ENCODE measurements at places on chromosomes 2 and 18. TPM values are rescaled to one million over a fixed set of nuclear protein-coding genes. Genes with fewer than 3 reads are reported as not detected.

The ALPG gene
- not detected for total RNA-seq

GRCh38 chr2:201058914-201059313, 12.6 kb downstream of the HYCC2 start:
- no peak for DNase-seq

The SH3BP4 gene
- 122 TPM for total RNA-seq

GRCh38 chr2:3661149-3661660, 3.2 kb downstream of the ALLC start:
- DNase-seq = peak; percentile 2

The FNDC4 gene
- 7.3 TPM for total RNA-seq

The KCNIP3 gene
- 0.83 TPM for total RNA-seq

- DNase-seq = no peak
These were observed 4.8 kb upstream of the ATP6V1C2 start for GRCh38 chr2:10716581-10716980.

The CCBE1 gene
- 93.9 TPM for total RNA-seq

The PTPRN gene
- total RNA-seq = 5.2 TPM

The CCDC121 gene
- total RNA-seq = 2.2 TPM

DNA sequence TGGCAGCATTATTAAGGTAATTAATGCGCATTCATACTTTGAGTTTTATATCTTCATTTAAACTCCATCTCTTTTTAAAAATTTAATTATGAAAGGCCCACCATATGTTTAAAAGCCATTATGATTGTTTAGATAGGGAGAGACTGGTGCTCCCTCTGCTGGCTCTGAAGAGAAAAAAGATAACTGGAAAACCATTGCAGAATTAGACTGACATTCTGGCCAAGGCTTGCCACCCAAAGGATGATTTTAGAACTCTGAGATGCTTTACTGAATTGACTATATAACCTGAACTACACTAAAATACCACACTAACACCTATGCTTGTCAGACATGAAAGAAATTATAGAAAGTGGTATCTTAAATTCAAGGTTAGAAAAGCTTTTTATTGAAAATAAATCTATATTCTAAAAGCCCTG, 127.6 kb upstream of the SPOPL start:
- peak; percentile 52 for DNase-seq

DNA sequence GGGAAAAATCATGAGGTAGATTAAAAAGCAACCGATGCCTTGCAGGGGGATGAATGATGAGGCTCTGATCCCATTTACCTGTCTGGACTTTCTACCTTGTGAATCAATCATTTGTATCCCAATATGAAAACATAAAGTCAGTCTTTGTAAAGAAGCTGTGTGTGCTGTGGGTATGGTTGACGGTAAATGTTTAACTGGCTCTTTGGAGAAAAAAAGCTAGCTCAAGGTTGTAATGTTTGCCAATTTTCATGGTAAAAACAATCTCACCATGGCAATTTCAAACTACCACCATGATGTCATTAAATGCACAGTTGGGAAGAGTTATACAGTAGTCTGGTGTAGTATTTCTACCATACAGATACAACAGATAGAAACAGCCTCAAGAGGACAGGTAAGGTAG, 14.6 kb downstream of the TTR start:
- no peak for DNase-seq

The FSIP2 gene
- under 0.01 TPM for total RNA-seq

The VWA3B gene
- total RNA-seq = not detected

The MRO gene
- total RNA-seq = not detected

GRCh38 chr2:207766697-207767460, 2.8 kb downstream of the FZD5 start:
- DNase-seq = no peak

DNA sequence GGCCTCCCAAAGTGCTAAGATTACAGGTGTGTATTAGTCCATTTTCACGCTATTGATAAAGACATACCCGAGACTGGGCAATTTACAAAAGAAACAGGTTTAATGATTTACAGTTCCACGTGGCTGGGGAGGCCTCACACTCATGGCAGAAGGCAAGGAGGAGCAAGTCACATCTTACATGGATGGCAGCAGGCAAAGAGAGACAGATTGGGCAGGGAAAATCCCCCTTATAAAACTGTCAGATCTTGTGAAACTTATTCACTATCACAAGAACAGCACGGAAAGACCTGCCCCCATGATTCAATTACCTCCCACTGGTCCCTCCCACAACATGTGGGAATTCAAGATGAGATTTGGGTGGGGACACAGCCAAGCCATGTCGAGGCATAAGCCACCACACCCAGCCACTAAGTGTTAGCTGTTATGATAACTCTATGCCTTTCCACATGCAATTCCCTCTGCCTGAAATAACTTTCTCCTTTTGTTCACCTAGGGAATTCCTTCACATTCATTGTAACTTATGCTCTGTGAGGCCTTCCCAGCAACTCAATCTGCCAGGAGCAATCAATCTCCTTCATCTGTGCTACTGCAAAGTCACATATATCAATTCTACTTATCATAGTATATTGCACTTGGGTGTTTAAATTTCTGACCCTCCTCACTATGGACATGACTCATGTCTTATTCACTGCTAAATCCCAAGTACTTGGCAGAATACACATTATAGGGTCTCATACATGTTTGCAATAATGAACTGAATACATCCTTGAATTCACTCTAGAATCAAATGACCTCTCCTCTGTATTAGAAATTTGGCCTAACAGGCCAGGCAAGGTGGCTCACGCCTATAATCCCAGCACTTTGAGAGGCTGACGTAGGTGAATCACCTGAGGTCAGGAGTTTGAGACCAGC, 7.4 kb downstream of the MCEE start:
- peak; percentile 46 for DNase-seq

The HES6 gene
- total RNA-seq = 1.3 TPM

The FZD7 gene
- total RNA-seq = 62.4 TPM

The DSC1 gene
- total RNA-seq = not detected

DNA sequence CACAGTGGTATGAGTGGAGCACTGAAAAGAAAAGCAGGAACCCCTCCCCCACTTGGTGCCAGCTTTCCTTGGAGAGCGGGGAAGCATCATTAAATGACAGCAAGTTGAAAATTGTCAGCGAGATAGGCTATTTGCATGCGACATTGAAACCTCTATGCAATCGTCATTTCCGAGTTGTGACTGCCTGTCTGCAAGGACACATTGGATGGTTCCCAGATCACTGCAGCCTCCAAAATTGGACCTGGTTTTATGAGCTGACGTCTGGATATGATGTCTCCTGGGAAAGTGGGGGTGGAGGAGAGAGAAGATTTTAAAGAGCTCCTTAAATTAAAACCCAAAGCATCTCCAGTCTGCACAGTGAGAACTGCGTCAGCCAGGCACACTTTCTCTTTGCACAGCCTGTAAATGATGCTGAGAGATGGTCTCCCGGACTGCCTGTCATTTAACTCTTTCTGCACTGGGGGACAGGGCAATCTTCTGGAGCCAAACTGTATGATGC, 57.8 kb upstream of the KIF5C start:
- DNase-seq = no peak

- no peak for DNase-seq
These were observed 103.3 kb downstream of the TMEFF2 start for GRCh38 chr2:192091476-192091875.

The OBSL1 gene
- total RNA-seq = 21.4 TPM

- DNase-seq = no peak
These were observed 532.5 kb upstream of the SLC39A10 start for GRCh38 chr2:195124391-195125079.

The ZEB2 gene
- total RNA-seq = 50.9 TPM

The SAG gene
- not detected for total RNA-seq

GRCh38 chr2:122191331-122191730, 435.9 kb downstream of the TSN start:
- DNase-seq = no peak

DNA sequence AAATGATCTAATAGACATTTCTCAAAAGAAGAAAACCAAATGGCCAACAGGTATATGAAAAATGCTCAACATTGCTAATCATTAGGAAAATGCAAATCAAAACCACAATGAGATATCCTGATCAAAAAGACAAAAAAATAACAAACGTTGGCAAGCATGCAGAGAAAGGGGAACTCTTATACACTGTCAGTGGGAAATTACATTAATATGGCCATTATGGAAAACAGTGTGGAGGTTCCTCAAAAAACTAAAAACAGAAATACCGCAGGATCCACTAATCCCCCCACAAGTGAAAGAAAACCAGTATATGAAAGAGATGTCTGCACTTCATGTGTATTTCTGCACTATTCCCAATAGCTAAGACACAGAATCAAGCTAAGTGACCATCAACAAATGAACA, 57.7 kb upstream of the CTIF start:
- no peak for DNase-seq

The DNAH7 gene
- total RNA-seq = 0.36 TPM

GRCh38 chr18:26103579-26103978, 13.2 kb upstream of the SS18 start:
- no peak for DNase-seq

The SERPINB4 gene
- not detected for total RNA-seq

DNA sequence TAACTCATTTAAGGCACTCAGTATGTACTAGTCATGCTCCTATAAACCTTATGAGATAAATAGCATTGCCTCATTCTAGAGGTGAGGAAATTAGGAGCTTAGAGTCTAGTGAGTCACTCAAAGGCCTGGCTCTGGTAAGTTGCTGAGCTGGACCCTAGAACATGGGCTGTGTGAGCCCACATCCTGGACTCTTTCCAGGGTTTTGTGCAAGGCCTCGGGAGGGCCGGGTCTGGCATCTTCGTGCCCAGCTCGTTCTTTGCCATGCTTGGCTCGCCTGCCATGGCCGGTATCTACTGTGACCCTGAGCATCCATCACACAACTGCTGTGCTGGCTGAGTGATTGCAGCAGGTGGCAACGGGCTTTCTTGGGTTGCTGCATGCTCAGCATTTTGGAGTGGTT, 168.0 kb downstream of the LPIN1 start:
- no peak for DNase-seq

- DNase-seq = no peak
These were observed 15.2 kb downstream of the GALNT3 start for GRCh38 chr2:165778653-165779451.

The CHST9 gene
- not detected for total RNA-seq

GRCh38 chr2:71816815-71817214, 330.8 kb downstream of the CYP26B1 start:
- no peak for DNase-seq
